ENCODE measurements at places on chromosomes 7 and 10.
A peak's percentile ranks its signal among the peaks of the same experiment; 100 is the strongest.

DNA sequence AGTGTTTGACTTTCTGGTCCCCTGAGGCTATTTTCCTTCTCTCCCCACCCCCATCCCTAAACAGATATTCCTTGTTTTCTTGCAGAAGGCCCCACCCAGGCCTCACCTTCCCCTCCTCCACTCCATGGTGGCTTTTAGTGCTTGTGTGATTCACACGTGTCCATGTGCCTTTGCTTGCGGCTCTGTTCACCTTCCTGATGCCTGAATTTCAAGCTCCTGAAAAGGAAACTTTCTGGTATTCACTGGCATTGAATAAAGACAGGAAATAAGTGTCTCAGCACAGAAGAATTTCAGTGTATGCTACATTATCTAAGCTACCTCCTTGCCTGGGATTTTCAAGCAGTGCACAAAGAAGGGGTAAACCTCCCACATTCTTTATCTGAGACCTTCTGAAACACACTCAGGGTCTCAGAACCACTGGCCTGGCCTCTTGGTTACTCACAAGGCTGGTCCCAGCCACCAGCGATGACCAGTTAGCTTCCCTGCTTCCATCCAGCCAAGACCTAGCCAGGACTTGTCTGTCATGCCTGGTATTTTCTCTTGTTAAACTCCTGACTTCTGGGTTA is 17.2 kb upstream of the UBE2H start:
- DNase-seq: peak; percentile 96

GRCh38 chr10:61900829-61901792 is at the start of gene ARID5B:
TSS of gene ARID5B (plus strand) at chr10:61901699. CDS start at chr10:61901710, 11 bp downstream.
- peak; percentile 59 for DNase-seq

- DNase-seq: no peak
These were observed 42.3 kb downstream of the FBH1 start for GRCh38 chr10:5932345-5932744.

DNA sequence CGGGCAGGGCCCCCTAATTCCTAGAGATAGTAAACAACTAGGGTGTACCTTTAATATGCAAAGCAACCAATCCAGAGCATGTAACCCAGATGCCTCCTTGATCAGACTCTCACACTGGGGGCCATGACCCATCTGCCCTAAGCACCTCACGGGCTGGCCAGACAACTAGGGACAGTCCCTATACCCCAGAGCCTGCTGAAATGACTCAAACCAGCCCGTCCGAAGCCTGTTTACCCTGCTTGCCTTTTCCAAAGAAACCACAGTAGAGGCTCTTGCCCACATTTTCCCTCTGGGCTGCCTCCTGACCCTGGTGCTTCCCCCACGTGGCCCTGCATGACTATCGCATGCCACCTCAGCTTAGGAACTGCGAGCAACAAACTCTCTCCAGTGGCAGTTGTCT is 46.2 kb downstream of the RGS10 start:
- DNase-seq: no peak

GRCh38 chr7:107687656-107688055 is 27.0 kb downstream of the SLC26A4 start:
- DNase-seq: peak; percentile 12

DNA sequence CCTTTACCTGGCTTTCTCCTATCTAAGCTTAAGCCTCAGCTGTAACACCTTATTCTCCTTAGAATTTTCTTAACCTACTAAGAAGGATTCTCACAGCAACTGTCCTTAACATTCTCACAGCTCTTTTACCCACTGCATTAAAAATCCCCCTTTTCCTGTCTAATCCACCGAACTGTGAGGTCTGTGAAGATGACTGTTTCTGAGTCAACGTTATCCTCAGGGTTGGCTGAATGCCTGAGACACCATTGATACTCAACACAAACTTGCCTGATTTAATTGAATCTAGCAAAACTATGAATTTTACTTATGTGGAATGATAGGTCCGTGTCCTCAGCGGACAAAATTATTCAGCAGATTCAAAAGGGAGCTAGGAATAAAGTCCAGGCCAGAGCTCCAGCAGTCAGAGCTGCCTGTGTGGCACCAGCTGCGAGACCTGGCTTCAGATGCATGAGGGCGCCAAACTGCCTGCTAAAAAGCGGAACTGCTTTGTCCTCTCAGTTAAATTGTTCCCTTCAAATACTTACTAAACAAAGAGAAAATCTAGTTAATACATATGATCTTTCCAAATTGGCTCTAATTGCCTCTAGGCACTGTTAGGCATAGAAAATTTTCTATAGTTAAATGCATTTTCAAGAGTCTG is 33.4 kb upstream of the VWDE start:
- DNase-seq: no peak

DNA sequence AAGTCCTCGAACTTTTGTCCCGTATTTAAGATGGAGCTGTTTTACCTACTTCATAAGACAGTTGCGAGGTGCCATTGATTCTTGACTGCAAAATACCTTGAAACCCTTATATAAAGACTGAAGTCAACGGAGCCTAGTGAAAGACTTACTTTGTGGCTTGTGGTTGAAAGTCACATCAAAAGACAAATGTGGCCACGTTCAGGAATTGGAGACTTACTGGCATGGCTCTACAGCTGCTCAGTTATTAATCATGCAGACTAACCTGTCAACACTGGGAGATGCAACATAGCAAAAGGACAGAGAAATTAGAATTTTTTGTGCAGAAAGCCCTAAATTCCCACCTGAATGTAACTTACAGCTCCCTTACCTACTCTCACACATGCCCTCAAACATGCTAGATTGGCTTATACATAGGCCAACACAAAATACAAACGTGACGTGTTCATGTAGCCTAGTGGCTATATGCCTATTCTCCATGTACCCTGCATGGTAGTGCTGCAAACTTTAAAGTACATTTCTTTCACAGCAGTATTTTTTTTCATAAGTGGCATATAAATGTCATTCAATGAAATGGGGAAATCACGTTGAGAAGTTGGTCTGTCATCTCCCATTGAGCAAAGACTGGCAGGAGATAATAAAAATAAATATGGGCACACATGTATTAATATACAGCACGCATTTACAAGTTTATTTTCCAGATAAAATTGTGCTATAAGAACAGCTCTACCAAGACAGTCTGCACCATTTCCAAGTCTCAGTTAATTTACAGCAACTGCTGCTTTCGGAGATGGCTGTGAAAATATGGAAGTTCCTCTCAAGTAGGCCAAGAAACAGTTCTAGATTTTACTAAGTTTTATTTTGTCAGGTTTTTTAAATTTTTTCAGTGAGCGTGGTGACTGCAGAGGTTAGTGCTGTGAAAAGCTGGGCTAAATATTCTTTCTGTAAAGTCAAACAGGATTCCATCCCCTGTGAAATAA is 170.4 kb upstream of the C7orf33 start:
- no peak for DNase-seq

- DNase-seq: no peak
These were observed 216.8 kb downstream of the SNX10 start for GRCh38 chr7:26508481-26508880.

- peak; percentile 79 for DNase-seq
These were observed 23.8 kb upstream of the AHR start for GRCh38 chr7:17274551-17275245.

DNA sequence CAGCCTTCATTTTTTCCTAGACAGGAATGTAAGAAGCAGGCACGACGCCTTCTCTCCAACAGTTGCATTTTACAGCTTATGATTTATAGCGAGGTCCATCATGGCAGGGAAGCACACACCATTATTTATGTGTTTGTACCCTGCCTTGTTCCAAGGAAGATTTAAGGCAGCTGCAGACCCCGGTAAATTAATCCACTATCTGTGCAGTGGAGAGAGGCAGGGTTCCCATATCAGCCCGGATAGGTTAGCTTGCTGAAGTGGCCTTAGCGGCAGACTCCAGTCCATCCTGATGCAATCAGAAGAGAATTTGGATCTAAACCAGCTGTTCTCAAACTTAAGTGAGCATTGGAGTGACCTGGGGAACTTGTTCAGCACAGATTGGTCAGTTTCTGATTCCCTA is 359.4 kb downstream of the GALNT17 start:
- no peak for DNase-seq

GRCh38 chr7:82442492-82443035 is 1.0 kb downstream of the CACNA2D1 start:
- DNase-seq: peak; percentile 57

DNA sequence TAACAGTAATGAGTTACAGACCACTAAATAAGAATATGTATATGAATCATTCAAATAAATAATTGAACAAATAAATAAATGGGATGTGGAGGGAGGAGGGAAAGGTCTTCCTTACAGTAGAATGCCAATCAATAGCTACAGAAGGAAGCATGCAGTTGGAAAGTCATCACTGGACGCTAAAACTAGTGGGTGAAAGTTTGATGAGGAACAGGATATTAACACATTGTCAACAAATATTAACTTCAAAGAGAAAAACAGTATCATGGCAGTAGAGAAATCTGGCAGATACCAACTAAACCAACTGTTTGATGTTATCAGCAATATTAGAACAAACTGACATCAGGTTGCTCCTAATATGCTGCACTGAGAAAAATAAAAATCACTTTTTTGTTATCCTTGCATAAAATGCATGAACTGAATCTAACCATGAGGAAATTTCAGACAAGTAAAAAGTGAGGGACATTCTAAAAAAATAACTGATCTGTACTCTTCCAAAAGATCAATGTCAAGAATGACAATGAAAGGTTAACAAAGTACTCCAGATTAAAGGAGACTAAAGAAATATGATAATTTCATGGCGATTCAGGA is 94.1 kb downstream of the ZFAND4 start:
- no peak for DNase-seq

Data from endothelial cell of umbilical vein (primary cell).